ENCODE measurements at places on chromosomes 5 and 9.

GRCh38 chr9:77707383-77708063 is 59.4 kb upstream of the GNA14 start:
- DNase-seq = no peak

DNA sequence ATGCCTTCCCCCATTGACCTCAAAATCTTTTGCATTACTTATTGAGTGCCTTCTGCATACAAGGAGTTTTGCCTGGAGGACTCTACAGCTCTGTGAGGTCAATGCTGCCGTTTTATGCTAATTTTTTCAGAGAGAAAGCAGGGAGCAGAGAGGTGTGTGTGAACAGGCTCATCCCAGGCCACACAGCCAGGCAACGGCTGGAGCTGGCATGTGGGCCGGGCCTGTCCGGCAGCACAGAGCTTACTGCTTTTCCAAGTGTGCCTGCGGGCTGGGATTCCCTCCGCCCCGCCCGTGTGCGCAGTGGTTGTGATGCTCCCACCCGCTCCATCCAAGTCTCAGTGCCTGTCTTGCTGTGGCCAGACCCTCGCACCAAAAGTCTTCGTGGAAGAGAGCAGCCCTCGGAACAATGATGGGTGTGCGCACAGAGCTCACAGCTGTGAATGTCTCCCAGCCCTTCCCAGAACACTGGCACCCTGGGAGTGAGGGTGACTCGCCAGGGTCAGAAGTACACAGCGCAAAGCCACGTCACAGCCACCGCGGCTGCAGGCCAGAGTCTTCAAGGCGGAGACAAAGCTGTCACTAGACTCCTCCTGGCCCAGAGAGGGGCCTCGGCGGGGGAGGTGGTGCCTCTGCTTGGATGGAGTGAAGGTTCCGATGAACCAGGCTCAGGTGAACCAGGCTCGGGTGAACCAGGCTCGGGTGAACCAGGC is 82.8 kb downstream of the COL5A1 start:
- DNase-seq = no peak

- DNase-seq = no peak
Observed at GRCh38 chr5:38036765-38037164, 196.9 kb upstream of the GDNF start.

DNA sequence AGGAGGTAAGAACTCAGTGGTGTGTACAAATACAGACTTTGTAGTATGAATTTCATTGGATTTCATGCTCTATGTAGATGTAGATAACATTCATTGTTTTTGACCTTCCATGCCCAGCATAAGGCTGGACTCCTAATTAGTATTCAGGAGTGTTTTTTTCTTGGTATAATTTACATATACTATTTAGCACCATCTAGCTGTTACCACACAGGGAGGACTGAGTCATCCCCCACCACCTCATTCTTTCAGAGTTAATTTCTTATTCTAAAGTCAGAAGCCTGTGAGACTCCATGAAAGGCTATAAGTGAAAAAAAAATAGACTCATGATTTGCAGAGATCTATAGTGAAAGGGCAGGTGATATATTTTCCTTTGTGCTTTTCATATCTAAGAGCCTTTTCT is 555.0 kb downstream of the PRR16 start:
- no peak for DNase-seq

DNA sequence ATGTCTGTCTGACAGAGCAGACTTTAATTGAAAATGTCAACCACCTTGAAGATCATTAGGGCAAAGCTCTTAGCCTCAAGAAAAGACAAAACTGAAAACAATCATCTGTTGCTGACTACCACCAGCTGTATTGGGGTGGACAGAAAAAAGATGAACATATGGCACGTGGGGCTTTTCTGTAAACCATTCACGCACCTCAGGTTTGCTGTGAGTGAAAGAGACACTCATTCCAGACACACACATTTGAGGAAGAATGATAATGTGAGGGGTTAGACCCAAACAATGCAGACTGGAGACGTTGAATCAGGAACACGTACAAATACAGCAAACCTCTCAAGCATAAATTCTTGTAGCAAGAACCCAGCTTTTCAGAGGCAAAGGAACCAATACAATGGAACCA is 158.7 kb downstream of the EBF1 start:
- no peak for DNase-seq

GRCh38 chr5:395921-396530 is 47.0 kb upstream of the EXOC3 start:
- no peak for DNase-seq

GRCh38 chr9:121383715-121384114 is 13.7 kb upstream of the STOM start:
- DNase-seq = no peak

- DNase-seq = no peak
Observed at GRCh38 chr5:8473827-8474568, 605.0 kb downstream of the MTRR start.

GRCh38 chr5:172911976-172912375 is 47.2 kb upstream of the RPL26L1 start:
- no peak for DNase-seq

- DNase-seq = no peak
Observed at GRCh38 chr5:159105145-159106053, 5.7 kb upstream of the EBF1 start.

GRCh38 chr5:151815051-151815450 is 43.3 kb downstream of the G3BP1 start:
- DNase-seq = no peak

DNA sequence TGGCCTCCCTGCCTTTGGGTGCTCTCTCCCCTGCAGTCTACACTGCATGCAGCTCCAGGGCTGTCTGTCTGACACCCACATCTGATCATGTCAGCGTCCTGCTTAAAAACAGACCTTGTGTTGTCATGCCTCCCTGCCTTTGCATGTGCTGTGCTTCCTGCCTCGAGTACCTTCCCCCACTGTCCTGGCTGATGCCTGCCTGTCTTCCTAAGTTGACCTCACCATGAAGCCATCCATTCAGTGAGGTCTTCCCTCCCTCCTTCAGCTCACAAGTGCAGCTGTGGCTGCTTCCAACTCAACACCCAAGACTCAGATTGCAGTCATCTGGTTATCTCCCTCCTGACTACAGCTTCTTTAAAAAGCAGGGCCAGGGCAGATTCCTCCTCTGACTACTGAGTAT is 5.5 kb downstream of the ANGPTL2 start:
- no peak for DNase-seq

- no peak for DNase-seq
Observed at GRCh38 chr5:119954106-119954505, 324.7 kb downstream of the FAM170A start.

GRCh38 chr9:128428644-128429512 is 8.2 kb downstream of the CERCAM start:
- no peak for DNase-seq

DNA sequence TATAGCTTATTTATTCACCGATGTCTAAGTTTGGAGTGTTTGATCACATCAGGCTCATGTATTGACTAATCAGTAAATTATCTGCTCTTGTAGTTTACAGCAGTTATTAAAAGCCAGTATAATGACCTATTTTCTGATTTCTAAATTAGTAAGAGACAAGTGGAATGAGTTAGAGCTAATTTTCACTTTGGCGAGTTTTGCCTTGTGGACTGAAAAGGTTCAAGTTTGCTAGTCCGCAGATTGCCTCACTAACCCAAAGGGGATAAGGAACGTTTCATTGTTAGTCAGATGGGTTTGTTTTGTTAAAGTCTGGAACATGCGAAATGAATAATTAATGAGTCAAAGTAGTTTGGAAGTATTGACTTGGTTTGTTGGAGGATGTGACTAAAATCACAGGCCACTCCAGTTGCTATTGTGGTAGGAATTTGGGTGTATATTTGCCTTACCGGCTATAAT is 40.1 kb downstream of the SMARCA2 start:
- no peak for DNase-seq

DNA sequence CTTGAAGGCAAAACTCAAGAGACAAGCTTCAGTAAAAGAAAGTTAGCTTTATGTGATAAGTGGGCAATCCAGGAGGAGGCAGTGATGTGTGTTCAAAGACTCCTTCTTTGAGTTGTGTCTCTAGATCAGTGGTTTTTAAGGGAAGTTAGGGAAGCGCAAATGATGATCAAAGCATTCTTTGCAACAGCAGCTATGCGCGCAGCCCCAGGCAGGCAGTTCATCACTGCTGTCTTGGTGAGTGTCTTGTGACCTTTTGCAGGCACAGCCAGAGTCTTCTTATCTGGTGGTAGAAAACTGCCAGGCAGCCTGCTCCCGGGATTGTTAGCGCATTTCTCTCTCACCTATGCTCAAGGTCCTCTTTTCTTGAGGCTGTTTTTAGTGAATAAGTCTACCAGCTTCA is 40.3 kb upstream of the CLK4 start:
- DNase-seq = no peak

GRCh38 chr9:21965401-21965951 is 28.7 kb downstream of the CDKN2A start:
- DNase-seq = no peak

- no peak for DNase-seq
Observed at GRCh38 chr9:89309608-89310474, 1.2 kb upstream of the CKS2 start.

DNA sequence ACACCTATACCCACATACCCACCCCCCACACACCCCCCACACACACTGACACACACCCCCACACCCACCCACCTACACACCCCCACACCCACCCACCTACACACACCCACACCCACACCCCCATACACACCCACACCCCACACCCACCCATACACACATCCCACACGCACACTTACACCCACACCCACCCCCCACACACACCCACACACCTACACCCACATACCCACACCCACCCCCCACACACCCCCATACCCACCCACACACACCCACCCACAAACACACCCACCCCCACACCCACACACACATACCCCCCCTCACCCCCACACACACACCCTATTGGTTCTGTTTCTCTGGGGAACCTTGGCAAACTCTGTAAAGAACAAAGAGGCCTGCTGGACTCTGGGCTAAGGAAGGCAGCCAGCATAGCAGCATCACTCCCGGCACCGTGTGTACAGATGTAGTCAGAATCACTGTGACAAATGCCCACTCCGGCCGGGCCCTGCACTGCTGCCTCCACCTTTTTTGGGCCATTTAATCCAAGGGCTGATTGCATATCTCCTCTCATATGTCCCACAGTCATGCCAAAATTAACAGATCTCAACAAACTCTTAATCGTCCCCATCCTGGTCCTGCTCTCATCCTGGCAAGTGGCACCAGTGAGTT is 42.3 kb downstream of the COL23A1 start:
- DNase-seq = no peak

DNA sequence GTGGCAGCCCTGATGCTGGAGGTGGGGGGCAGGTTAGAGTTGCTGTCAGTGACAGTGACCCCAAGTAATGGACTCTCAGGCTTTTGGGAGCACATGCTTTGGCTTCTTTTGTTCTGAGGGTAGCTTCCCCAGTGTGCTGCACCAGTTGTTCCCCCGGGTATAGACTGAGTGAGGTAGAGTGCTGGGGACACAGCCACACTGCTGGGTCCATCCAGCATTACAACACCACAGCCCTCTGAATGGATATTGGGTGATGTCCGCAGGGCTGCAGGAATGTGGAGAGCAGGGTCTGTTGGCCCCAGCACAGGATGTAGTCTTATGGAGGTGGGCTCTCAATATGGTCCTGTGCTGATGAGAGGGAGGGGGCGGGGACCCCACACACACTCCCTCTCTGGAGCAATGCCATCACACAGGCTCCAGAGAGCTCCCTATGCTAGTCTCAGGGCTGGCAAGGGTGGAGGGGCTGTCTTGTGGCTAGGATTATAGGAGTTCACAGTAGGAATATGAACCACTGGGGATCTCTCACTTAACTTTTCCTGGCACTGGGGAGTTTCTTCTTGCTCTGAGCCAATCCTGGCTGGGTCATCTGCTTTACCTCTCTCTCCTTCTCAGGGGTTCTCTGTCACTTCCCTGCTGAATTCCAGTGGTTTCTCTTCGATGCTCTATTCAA is 20.7 kb downstream of the OSMR start:
- no peak for DNase-seq

GRCh38 chr5:176650354-176650884 is 3.1 kb downstream of the TSPAN17 start:
- DNase-seq = no peak

DNA sequence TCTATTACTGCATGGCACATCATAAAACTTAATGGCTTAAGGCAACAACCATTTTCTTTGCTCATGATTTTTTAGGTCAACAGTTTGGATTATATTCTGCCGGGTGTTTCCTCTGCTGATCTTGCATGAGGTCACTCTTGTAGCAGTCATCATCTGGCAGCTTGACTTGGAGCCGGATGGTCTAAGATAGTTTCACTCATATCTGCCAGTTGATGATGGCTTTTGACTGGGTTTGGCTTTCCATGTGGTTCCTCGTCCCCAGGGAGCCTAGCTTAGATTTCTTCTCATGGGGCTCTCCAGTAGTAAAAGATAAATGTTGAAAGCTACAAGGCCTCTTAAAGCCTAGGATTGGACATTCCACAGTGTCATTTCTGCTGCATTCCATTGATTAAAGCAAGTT is 27.4 kb downstream of the LNPEP start:
- DNase-seq = no peak

DNA sequence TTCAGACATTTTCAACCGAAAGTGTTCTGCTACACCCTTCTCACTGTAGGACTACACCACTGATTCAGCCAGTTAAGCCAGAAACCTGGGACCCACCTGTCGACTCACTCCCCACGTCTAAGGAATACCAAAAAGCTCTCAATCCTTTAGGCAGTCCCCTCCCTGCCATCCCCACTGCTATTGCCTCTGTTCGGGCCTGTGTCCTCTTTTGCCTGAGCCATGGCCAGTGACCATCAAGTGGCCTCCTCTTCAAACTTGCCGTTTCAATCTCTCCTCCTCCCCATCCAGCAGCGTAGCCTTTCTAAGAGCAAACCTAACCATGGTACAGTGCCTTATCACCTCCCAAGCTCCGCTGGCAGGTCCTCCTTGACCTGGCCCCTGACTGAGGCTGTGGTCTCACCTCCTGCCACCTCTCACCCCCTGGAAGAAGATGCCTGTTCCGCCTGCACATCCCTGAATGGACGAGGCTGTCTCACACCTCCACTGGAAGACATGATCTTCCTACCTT is 64.1 kb downstream of the GALNT12 start:
- DNase-seq = no peak

DNA sequence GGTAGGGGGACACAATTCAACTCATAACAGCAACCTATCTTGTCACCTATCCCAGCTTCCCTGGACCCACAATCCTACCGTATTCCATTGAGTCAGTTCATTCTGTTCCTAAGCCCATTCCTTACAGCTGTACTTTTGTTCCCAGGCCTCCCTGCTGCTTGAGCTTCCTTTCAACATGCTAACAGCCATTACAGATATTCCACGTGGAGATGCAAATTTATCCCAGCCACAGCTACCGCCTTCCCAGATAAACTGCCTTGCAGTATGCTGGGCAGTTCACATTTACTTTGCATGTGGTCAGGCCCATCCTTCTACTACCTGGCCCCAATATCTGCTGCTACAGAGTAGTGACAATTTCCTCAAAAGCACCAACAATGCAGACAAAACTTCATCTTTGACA is 23.0 kb downstream of the RIGI start:
- no peak for DNase-seq

- no peak for DNase-seq
Observed at GRCh38 chr9:114694146-114694545, 12.2 kb upstream of the TEX48 start.

Measured in activated T-cell treated with anti-CD3 and anti-CD28 coated beads, Interleukin-2, amount 50 U/mL, for 4 hours (primary cell).